Retinal pigment epithelial cell (primary cell): ENCODE measurements at places on chromosomes 11 and 22.

- DNase-seq, result no peak
These were observed 2.9 kb upstream of the ENTHD1 start for GRCh38 chr22:39896313-39896996.

GRCh38 chr22:46117206-46118199 is 32.8 kb upstream of the PPARA start:
- DNase-seq, result no peak

GRCh38 chr22:25395915-25396314 is 168.6 kb upstream of the GRK3 start:
- DNase-seq, result no peak

GRCh38 chr11:47848700-47849155 is 578 bp upstream of the NUP160 start:
- no peak for DNase-seq

DNA sequence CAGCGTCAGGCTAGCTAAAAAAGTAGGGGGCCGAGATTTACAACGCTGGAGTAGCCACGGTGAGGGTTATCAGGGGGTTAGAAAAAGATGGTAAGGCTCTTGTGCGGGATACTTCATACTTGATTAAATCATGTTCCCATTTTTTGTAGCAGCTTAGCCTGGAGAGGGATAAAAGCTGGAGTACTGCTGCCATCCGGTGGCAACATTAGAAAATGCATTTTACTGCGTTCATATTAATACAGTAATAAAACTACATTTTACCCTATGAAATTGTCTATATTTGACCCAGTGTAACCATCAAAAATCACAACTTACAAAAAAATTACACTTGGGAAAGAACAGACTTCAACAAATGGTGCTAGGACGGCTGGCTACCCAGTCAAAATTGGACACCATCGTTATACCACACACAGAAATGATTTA is 17.3 kb downstream of the RPUSD4 start:
- no peak for DNase-seq
